PC-3 (cell line): ENCODE measurements at places on chromosomes 1 and 21. TPM values are rescaled to one million over a fixed set of nuclear protein-coding genes. Genes with fewer than 3 reads are reported as not detected.

Gene S100A2
- total RNA-seq = 358 and 373 TPM in 2 replicates

Gene EEIG2
- total RNA-seq = 5.2 and 6.2 TPM in 2 replicates

Gene C8A
- not detected in 2 replicates for total RNA-seq

Gene A3GALT2
- 0.58 TPM in 1 of 2 replicates, not detected in the other for total RNA-seq

Gene RO60
- total RNA-seq = 37.9 and 45.4 TPM in 2 replicates

Gene ANKRD65
- 0.18 and 1.1 TPM in 2 replicates for total RNA-seq

Gene FCRL1
- total RNA-seq = not detected in 2 replicates

Gene OR6K3
- not detected in 2 replicates for total RNA-seq

Gene CCDC27
- total RNA-seq = not detected in 2 replicates

Gene FMN2
- total RNA-seq = 4.6 and 8.3 TPM in 2 replicates

Gene SNX7
- 36.5 and 43.3 TPM in 2 replicates for total RNA-seq

Gene LAMTOR2
- total RNA-seq = 130 TPM in 2 replicates

Gene DMAP1
- total RNA-seq = 55.5 and 59.0 TPM in 2 replicates

Gene C1orf74
- 5.7 and 6.7 TPM in 2 replicates for total RNA-seq

Gene LCE2C
- not detected in 2 replicates for total RNA-seq

Gene OR10J1
- not detected in 2 replicates for total RNA-seq

Gene CTNNBIP1
- total RNA-seq = 78.1 and 102 TPM in 2 replicates

Gene TOMM40L
- total RNA-seq = 23.2 and 26.1 TPM in 2 replicates

Gene APOBEC4
- not detected in 2 replicates for total RNA-seq

Gene SUSD4
- total RNA-seq = 1.3 and 5.2 TPM in 2 replicates

Gene FMO1
- total RNA-seq = not detected in 2 replicates

Gene ACOT7
- 164 and 165 TPM in 2 replicates for total RNA-seq

Gene CSF1
- 2.0 and 4.1 TPM in 2 replicates for total RNA-seq

Gene LGR6
- total RNA-seq = 0.23 and 0.26 TPM in 2 replicates

Gene PER3
- total RNA-seq = 4.3 and 5.4 TPM in 2 replicates

Gene UQCRHL
- 8.7 and 11.2 TPM in 2 replicates for total RNA-seq

Gene ESPN
- total RNA-seq = 11.1 and 14.1 TPM in 2 replicates

Gene ADCY10
- total RNA-seq = not detected in 2 replicates

Gene ELAPOR1
- 0.35 and 0.80 TPM in 2 replicates for total RNA-seq

Gene PPM1J
- total RNA-seq = 0.80 and 1.4 TPM in 2 replicates

Gene GCSAML
- not detected in 2 replicates for total RNA-seq

Gene CA14
- not detected in 2 replicates for total RNA-seq

Gene TNFRSF8
- total RNA-seq = 0.12 TPM in 1 of 2 replicates, not detected in the other

Gene RIPPLY3
- total RNA-seq = 10.0 and 11.4 TPM in 2 replicates

Gene RAB42
- total RNA-seq = 1.5 and 4.7 TPM in 2 replicates

Gene BEST4
- not detected in 2 replicates for total RNA-seq

Gene AIRE
- total RNA-seq = not detected in 2 replicates

Gene GBP6
- 0.17 and 0.40 TPM in 2 replicates for total RNA-seq

Gene PSMB4
- 734 and 818 TPM in 2 replicates for total RNA-seq

Gene ASTN1
- total RNA-seq = not detected in 2 replicates

Gene LHX8
- not detected in 2 replicates for total RNA-seq

Gene ELAVL4
- total RNA-seq = not detected in 2 replicates

Gene JAM2
- not detected in 2 replicates for total RNA-seq

Gene LHX4
- 0.04 TPM in 1 of 2 replicates, not detected in the other for total RNA-seq

Gene SERPINC1
- not detected in 2 replicates for total RNA-seq

Gene RGS7
- total RNA-seq = 0.15 and 0.29 TPM in 2 replicates

Gene CELSR2
- 3.6 and 6.4 TPM in 2 replicates for total RNA-seq

Gene ADORA3
- total RNA-seq = not detected in 2 replicates

Gene CCDC28B
- 4.7 and 5.5 TPM in 2 replicates for total RNA-seq

Gene GART
- total RNA-seq = 118 and 142 TPM in 2 replicates

Gene RHEX
- not detected in 2 replicates for total RNA-seq

Gene HOOK1
- 5.0 TPM in 2 replicates for total RNA-seq

Gene TAF13
- total RNA-seq = 23.5 and 32.0 TPM in 2 replicates

Gene RXFP4
- not detected in 2 replicates for total RNA-seq

Gene TRIM62
- total RNA-seq = 3.9 and 9.7 TPM in 2 replicates

Gene NBPF20
- total RNA-seq = 4.5 and 5.2 TPM in 2 replicates
